Neural crest cell (in vitro differentiated cells): ENCODE measurements at places on chromosomes 13 and 19.

GRCh38 chr13:20993661-20994440, 67.5 kb downstream of the LATS2 start:
- H3K4me3 ChIP-seq = no peak overlapping the region
- no peak overlapping the region for H3K27ac ChIP-seq
- H3K4me1 ChIP-seq = peaks cover 17% of the 10 kb centered on the region
- DNase-seq = no peak

DNA sequence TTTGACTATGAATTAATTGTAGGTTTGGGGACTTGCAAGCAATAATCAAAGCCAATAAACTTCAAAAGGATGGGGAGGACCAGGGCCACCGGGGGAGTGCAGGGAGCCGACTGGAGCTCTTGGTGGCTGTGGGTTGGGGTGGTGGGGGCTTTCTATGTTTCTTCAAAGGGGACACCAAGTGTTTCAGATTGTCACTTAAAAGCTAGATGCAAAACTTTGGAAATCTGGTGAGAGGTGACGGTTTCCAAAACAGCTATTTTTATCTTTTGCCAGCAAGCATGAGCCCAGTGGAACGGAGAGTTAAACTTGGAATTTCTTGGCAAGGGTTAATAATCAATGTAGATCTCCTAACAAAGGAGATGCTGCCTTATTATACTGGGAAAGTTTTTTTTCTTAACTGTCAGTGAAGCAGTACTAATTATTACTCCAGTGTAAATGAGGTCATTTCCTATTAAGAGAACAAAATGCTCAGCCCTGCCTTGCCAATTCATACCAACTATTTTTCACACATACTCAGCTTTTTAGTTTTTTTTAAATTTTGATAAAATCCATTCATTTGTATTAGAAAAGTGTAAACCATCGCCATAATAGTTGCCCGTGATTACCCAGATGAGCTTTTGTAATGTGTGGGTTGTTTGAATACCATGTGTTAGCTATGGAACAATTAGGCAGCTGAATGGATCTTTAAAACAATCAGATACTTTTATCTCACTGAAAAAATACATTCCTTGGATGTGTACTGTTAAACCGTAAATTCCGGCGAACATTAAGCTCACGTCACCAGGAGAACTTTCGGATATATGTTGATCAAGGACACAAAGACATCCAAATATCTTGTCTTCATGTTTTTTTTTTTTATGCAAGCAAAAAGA, 95.9 kb upstream of the ZNF536 start:
- H3K4me1 ChIP-seq = peaks cover 33% of the 10 kb centered on the region
- no peaks in the 10 kb centered on the region for H3K27me3 ChIP-seq
- peak overlapping the region; percentile 35 for H3K27ac ChIP-seq
- DNase-seq = no peak

DNA sequence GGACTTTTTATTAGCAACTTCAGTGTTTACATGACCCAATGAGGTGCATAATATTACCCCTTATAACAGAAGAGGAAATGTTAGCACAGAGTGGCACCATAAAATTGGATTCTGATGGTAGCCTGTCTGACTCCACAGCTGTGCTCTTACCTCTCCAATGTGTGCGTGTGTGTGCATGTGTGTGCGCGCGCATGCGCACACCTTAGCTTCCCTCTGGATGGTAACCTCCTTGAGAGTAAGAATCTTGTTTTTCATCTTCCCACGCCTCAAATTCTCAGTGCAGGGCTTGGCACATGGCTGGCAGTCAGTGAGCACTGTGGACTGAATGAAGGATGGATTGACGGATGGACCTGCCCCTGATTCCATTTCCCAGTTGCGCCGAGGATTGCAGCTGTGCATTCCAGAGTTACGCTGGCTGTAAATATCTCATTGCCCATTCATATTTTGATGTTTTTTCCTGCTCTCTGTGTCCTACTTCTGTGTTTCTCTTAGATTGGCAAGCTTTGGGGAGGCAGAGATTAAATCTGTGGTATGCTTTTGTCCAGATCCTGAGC, 99.2 kb upstream of the WASF3 start:
- peaks cover 2% of the 10 kb centered on the region for H3K27me3 ChIP-seq
- H3K4me3 ChIP-seq = no peak overlapping the region
- H3K4me1 ChIP-seq = peaks cover 20% of the 10 kb centered on the region

DNA sequence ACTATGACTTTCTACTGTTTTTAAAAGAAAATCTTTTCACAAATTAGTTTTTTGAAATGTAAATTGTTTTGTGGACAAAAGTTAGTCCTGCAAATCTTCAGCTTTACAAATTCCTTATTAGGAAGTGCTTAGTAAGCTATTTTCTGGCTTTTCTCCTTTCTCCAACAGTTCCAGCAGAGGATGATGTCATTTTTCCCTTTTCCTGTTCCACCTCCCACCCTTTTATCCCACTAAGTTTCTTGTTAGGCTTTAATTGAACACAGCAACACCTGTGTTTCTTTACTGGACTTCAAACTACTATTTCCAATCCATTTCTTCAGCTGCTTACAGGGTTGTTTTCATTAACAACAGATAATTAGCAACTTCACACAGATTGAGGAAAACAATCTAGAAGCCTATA, 389.2 kb downstream of the NDFIP2 start:
- peak overlapping the region; percentile 86 for H3K27ac ChIP-seq
- no peaks in the 10 kb centered on the region for H3K36me3 ChIP-seq
- peaks cover 33% of the 10 kb centered on the region for H3K4me1 ChIP-seq
- DNase-seq = no peak

GRCh38 chr13:38814331-38814730, 127.5 kb downstream of the FREM2 start:
- no peak for DNase-seq
- H3K4me1 ChIP-seq = peaks cover 12% of the 10 kb centered on the region
- H3K36me3 ChIP-seq = peaks cover 27% of the 10 kb centered on the region
- no peaks in the 10 kb centered on the region for H3K27me3 ChIP-seq
- no peak overlapping the region for H3K27ac ChIP-seq
- no peak overlapping the region for H3K4me3 ChIP-seq

- H3K27me3 ChIP-seq = peaks cover 30% of the 10 kb centered on the region
- H3K4me1 ChIP-seq = peaks cover 55% of the 10 kb centered on the region
- no peak for DNase-seq
- peak overlapping the region; percentile 71 for H3K27ac ChIP-seq
These were observed 9.8 kb upstream of the CIRBP start for GRCh38 chr19:1259206-1259875.

GRCh38 chr13:97395447-97396136, 38.4 kb upstream of the RAP2A start:
- H3K4me3 ChIP-seq = no peak overlapping the region
- H3K36me3 ChIP-seq = peaks cover 2% of the 10 kb centered on the region
- H3K27me3 ChIP-seq = no peaks in the 10 kb centered on the region
- no peaks in the 10 kb centered on the region for H3K4me1 ChIP-seq
- no peak overlapping the region for H3K27ac ChIP-seq

DNA sequence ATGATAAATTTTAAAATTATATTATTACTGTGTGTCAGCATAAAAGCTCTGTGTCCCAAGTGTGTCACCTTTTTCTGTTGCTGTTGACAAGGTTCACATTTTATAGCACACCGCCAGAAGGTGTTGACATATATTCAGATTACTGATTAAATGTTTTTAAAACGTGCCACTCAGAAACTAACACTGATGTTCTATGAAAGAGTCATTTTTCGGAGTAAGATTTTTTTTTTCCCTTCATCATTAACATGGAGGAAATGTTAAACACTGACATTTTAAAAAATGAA, 197.5 kb downstream of the TM9SF2 start:
- DNase-seq = no peak
- peaks cover 32% of the 10 kb centered on the region for H3K4me1 ChIP-seq
- peaks cover 8% of the 10 kb centered on the region for H3K27me3 ChIP-seq

GRCh38 chr13:44765001-44765471, 188.9 kb upstream of the TSC22D1 start:
- peaks cover 20% of the 10 kb centered on the region for H3K4me1 ChIP-seq
- H3K27me3 ChIP-seq = no peaks in the 10 kb centered on the region
- H3K36me3 ChIP-seq = no peaks in the 10 kb centered on the region
- H3K27ac ChIP-seq = no peak overlapping the region

GRCh38 chr19:50768277-50768676, 2.0 kb upstream of the GPR32 start:
- peaks cover 24% of the 10 kb centered on the region for H3K27me3 ChIP-seq
- no peaks in the 10 kb centered on the region for H3K36me3 ChIP-seq
- H3K4me1 ChIP-seq = no peaks in the 10 kb centered on the region
- H3K27ac ChIP-seq = no peak overlapping the region
- H3K4me3 ChIP-seq = no peak overlapping the region

- H3K27ac ChIP-seq = no peak overlapping the region
- H3K36me3 ChIP-seq = no peaks in the 10 kb centered on the region
- no peaks in the 10 kb centered on the region for H3K27me3 ChIP-seq
- no peak for DNase-seq
These were observed 443.9 kb downstream of the FGF9 start for GRCh38 chr13:22114630-22115311.

DNA sequence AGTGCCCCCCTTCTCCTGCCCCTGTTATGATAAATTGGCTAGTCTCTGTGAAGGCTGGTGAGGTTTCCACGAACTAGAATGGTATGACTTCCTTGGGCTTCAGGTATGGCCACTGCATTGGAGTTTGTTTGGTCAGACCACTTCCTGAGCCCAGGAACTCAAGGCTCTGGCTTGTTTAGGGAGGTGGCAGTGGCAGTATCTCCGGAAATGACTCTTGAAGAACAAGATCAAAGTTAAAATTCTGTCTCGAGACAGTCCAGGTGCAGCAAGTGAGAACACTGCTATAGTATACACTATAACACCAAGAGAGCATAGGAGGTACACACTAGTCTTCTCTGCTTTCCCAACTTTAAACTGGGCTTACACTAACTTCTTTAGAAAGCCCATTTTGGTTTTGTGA, 309.1 kb downstream of the KLF12 start:
- no peak overlapping the region for H3K4me3 ChIP-seq
- H3K4me1 ChIP-seq = peaks cover 8% of the 10 kb centered on the region
- H3K27ac ChIP-seq = no peak overlapping the region

DNA sequence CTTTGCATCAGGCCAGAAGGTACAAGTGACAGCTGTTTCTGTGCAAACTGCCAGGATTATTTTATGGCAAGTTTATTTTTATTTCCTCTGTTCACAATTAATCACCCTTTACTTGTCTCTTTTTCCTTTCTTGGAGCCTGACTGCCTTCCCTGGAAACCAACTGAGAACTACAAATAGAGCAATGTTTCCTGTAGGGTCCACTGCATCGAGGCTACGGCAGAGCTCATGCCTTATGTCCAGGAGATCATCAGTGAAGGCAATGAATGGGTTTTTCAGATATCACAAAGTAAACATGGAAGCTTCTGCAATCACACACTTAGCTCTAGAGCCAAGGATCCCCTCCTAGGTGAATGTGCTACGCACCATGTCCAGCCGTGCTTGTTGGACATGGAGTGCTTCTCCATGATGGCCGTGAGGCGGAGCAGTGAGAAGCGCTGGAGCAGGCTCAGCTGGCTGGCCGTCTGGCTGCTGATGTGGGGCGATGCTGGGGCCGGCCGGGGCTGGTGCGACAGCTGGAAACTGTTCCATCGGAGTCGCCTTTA, 110.9 kb downstream of the KL start:
- H3K36me3 ChIP-seq = peaks cover 33% of the 10 kb centered on the region
- no peaks in the 10 kb centered on the region for H3K27me3 ChIP-seq
- H3K4me1 ChIP-seq = peaks cover 27% of the 10 kb centered on the region
- DNase-seq = no peak
- H3K4me3 ChIP-seq = no peak overlapping the region

DNA sequence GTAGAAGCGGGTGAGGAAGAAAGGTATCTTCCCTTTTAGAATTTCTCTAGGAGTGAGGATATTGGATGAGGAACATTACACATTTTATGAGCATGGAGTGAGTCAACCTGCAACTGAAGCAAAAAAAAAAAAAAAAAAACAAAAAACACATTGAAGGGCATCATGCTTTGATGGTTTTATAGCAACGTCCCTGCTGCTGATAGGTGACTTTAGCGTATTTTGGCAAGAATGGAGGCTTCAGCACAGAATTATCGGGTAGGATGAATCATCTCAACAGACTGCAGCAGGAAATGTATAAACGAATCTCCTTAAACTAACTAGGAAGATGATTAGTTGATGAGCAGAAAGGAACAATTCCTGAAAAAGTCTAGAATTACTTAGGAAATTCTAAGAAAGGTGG, 1359.6 kb upstream of the ATXN8OS start:
- H3K4me1 ChIP-seq = no peaks in the 10 kb centered on the region
- no peak overlapping the region for H3K27ac ChIP-seq
- H3K4me3 ChIP-seq = no peak overlapping the region
- no peaks in the 10 kb centered on the region for H3K36me3 ChIP-seq

GRCh38 chr13:71967990-71968389, 101.0 kb upstream of the DACH1 start:
- no peaks in the 10 kb centered on the region for H3K36me3 ChIP-seq
- no peak overlapping the region for H3K27ac ChIP-seq
- H3K27me3 ChIP-seq = no peaks in the 10 kb centered on the region
- H3K4me3 ChIP-seq = no peak overlapping the region
- DNase-seq = no peak

GRCh38 chr19:42288881-42289555, 12.9 kb upstream of the PRR19 start:
- peaks cover 26% of the 10 kb centered on the region for H3K4me1 ChIP-seq
- peaks cover 9% of the 10 kb centered on the region for H3K36me3 ChIP-seq
- H3K27me3 ChIP-seq = peaks cover 4% of the 10 kb centered on the region
- H3K4me3 ChIP-seq = peak overlapping the region; percentile 72
- DNase-seq = no peak

DNA sequence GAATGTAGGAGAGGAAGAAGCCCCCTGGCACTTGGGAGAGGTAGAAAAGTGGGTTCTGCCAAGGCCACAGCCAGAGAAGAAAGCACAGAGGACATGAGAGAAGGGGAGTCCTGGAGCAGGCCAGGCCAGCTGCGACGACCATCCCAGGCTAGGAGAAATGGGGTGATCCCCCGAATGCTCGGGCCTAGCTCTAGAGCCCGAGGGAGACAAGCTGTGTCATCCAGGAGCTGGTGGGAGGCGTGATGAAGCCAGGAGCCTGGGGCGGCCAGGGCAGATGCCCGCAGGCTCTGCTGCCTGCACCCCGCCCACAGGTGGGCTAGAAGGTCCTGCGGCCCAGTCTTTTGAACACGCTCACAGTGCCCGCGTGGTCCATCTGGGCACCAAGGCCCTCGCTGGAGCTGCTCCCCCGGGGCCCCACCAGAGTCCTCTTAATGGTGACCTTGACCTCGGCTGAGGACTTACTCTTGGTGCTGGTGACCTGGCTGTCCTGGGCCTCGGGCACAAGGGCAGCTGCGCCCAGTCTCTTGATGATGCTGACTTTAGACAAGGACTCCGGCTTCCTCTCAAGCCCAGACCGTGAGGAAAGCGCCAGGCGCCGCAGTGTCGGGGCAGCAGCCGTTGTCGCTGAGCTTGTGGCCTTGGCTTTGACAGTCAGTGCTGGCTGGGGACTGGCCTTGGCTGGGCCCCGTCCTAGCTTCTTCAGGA, 26.5 kb downstream of the C19orf47 start:
- no peak overlapping the region for H3K4me3 ChIP-seq
- H3K27ac ChIP-seq = no peak overlapping the region
- no peaks in the 10 kb centered on the region for H3K4me1 ChIP-seq
- DNase-seq = no peak
- H3K27me3 ChIP-seq = no peaks in the 10 kb centered on the region
- peaks cover 2% of the 10 kb centered on the region for H3K36me3 ChIP-seq

- H3K4me1 ChIP-seq = peaks cover 23% of the 10 kb centered on the region
- peaks cover 13% of the 10 kb centered on the region for H3K36me3 ChIP-seq
- no peak overlapping the region for H3K27ac ChIP-seq
- peaks cover 8% of the 10 kb centered on the region for H3K27me3 ChIP-seq
- H3K4me3 ChIP-seq = peak overlapping the region; percentile 18
These were observed 13.8 kb upstream of the NPAS1 start for GRCh38 chr19:47005873-47006272.
